ENCODE measurements at places on chromosomes 2 and 18. TPM values are rescaled to one million over a fixed set of nuclear protein-coding genes. Genes with fewer than 3 reads are reported as not detected.

PAIP2B gene
- total RNA-seq, result 0.18 TPM

PTH2R gene
- total RNA-seq, result not detected

SH3RF3 gene
- 3.4 TPM for total RNA-seq

TEX261 gene
- 26.3 TPM for total RNA-seq

CEBPZ gene
- 33.3 TPM for total RNA-seq

LIMS2 gene
- total RNA-seq, result 1.1 TPM

REV1 gene
- 30.1 TPM for total RNA-seq

STAMBP gene
- total RNA-seq, result 38.7 TPM

CXCR1 gene
- not detected for total RNA-seq

CAPN14 gene
- under 0.01 TPM for total RNA-seq

ABCG8 gene
- not detected for total RNA-seq

IL1F10 gene
- total RNA-seq, result not detected

PAX3 gene
- total RNA-seq, result not detected

SERPINB5 gene
- not detected for total RNA-seq

ALK gene
- not detected for total RNA-seq

Measured in IMR-90 (cell line).